Neural progenitor cell (in vitro differentiated cells): ENCODE measurements at places on chromosomes 5 and 9. TPM values are rescaled to one million over a fixed set of nuclear protein-coding genes. Genes with fewer than 3 reads are reported as not detected.

DNA sequence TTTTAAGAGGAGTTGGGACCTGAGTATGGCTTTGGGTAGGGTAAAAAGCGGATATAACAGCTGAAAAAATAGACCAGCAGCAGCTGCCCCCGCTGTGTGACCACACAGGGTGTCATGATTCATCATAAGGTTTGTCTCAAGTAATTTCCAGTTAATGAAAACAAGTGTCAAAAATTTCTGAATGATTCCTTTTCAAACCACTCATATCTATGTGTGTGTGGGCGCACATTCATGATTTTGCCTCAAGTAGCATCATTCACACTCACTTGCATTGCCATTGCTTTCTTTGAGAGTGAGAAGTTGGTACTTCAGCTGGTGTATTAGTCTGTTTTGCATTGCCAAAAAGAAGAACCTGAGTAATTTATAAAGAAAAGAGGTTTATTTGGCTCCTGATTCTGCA is 12.1 kb upstream of the TNFAIP8 start:
- DNase-seq, result no peak

- DNase-seq, result no peak
Observed at GRCh38 chr5:108696407-108696806, 51.3 kb upstream of the FER start.

Gene PTGS1
- 1.8 and 2.2 TPM in 2 replicates for total RNA-seq

- no peak for DNase-seq
Observed at GRCh38 chr9:70525519-70525918, 111.1 kb upstream of the KLF9 start.

DNA sequence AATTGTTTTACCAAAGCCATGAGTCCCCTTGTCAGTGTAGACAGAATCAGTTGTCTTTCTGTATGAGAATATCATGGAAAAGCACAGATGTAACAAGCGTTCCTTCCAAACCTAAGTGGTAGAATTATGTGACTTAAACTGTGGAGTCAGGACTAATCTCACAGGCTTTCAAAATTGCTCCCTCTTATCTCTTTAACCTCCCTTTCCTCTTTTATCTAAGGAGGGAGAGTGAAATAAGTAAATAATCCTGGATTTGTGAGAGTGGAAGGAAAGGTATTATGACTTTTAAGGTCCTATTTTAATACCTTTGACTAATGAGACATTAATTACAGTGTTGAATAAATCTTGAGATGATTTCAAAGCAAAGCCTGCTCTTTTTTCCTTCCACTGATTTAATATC is 52.4 kb upstream of the LIFR start:
- no peak for DNase-seq

DNA sequence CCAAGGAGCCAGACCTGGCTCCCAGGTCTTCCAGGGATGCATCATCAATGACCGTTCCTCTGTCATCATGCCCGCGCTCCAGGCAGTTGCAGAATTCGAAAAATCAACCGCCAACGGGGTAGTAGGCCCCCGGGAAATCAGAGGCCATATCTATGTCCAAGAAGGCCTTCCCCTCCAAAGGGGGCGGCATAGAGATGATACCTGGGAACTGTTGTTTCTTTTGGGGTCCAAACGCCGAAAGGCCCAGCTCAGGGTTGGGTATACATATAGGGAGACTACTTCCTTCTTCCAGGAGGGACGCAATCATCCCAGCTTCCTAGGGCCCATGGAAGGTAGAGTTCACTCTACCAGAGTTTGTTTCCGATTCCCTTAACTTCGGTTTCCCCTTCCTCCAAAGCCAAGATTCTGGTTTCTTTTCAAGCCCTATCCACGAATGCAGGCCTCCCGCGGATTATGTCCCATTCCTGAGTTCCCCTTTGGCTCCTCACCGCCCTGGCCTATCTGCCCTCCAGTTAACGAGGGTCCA is 754 bp downstream of the DCAF12 start:
- peak; percentile 43 for DNase-seq
